ENCODE measurements at places on chromosomes 12 and 14. TPM values are rescaled to one million over a fixed set of nuclear protein-coding genes. Genes with fewer than 3 reads are reported as not detected.

ZFHX2 gene
- total RNA-seq: 1.5 TPM

MEG3 gene
- 91.7 TPM for total RNA-seq

KERA gene
- 1.2 TPM for total RNA-seq

CLEC4C gene
- not detected for total RNA-seq

ACOT4 gene
- total RNA-seq: 0.98 TPM

ENO2 gene
- 164 TPM for total RNA-seq

HOXC10 gene
- not detected for total RNA-seq

RASSF8 gene
- 18.2 TPM for total RNA-seq

LRTM2 gene
- total RNA-seq: 2.2 TPM

MORN3 gene
- 4.4 TPM for total RNA-seq

TMEM119 gene
- 0.74 TPM for total RNA-seq

NOC4L gene
- 6.9 TPM for total RNA-seq

VWF gene
- total RNA-seq: 15.0 TPM

PABPN1 gene
- 38.6 TPM for total RNA-seq

TAS2R13 gene
- total RNA-seq: 5.2 TPM

TEX52 gene
- total RNA-seq: not detected

ISM2 gene
- 0.49 TPM for total RNA-seq

SLC25A47 gene
- total RNA-seq: not detected

MED6 gene
- total RNA-seq: 57.5 TPM

HHIPL1 gene
- 5.9 TPM for total RNA-seq

USP15 gene
- total RNA-seq: 89.5 TPM

OTX2 gene
- total RNA-seq: 0.25 TPM

TSPAN8 gene
- total RNA-seq: 0.25 TPM

CLEC12A gene
- total RNA-seq: 0.25 TPM

CCDC177 gene
- 4.2 TPM for total RNA-seq

BCL2L14 gene
- 0.25 TPM for total RNA-seq

LUM gene
- 16.7 TPM for total RNA-seq

ABCD2 gene
- 13.3 TPM for total RNA-seq

TCL1A gene
- total RNA-seq: not detected

AP5M1 gene
- total RNA-seq: 24.8 TPM

CLEC4A gene
- 0.25 TPM for total RNA-seq

DHRS4 gene
- 5.7 TPM for total RNA-seq

CISTR gene
- total RNA-seq: not detected

CPM gene
- 1.7 TPM for total RNA-seq

STAC3 gene
- 0.25 TPM for total RNA-seq

GALNT9 gene
- 5.4 TPM for total RNA-seq

GRIN2B gene
- 142 TPM for total RNA-seq

UNC79 gene
- total RNA-seq: 33.9 TPM
